Smooth muscle cell of the umbilical artery (primary cell): ENCODE measurements at places on chromosomes 2 and 18. TPM values are rescaled to one million over a fixed set of nuclear protein-coding genes. Genes with fewer than 3 reads are reported as not detected.

The EMILIN1 gene
- 394 and 462 TPM in 2 replicates for total RNA-seq

The EPB41L3 gene
- 1.0 and 3.6 TPM in 2 replicates for total RNA-seq

The LTBP1 gene
- 358 and 406 TPM in 2 replicates for total RNA-seq

The ACADL gene
- total RNA-seq = 0.05 and 0.59 TPM in 2 replicates

The TNFAIP6 gene
- 2.3 and 41.6 TPM in 2 replicates for total RNA-seq

The PRKD3 gene
- total RNA-seq = 68.0 and 96.1 TPM in 2 replicates

The HOXD10 gene
- 18.4 and 19.4 TPM in 2 replicates for total RNA-seq
